Dermis blood vessel endothelial cell (primary cell): ENCODE measurements at places on chromosomes 2 and 18. TPM values are rescaled to one million over a fixed set of nuclear protein-coding genes. Genes with fewer than 3 reads are reported as not detected.

GKN2 gene
- not detected in 2 replicates for total RNA-seq

TMEM17 gene
- 0.51 and 1.1 TPM in 2 replicates for total RNA-seq

MBOAT2 gene
- total RNA-seq: 14.5 and 15.0 TPM in 2 replicates

ADRA2B gene
- 0.05 and 0.17 TPM in 2 replicates for total RNA-seq

LRRC30 gene
- total RNA-seq: not detected in 2 replicates

GKN1 gene
- not detected in 2 replicates for total RNA-seq

NOL4 gene
- not detected in 2 replicates for total RNA-seq

RFTN2 gene
- 14.4 and 22.0 TPM in 2 replicates for total RNA-seq

RND3 gene
- 53.1 and 66.5 TPM in 2 replicates for total RNA-seq

PDCD1 gene
- total RNA-seq: not detected in 2 replicates

SGO2 gene
- total RNA-seq: 4.9 and 15.9 TPM in 2 replicates

FMNL2 gene
- total RNA-seq: 44.4 and 60.6 TPM in 2 replicates

MAP3K19 gene
- not detected in 2 replicates for total RNA-seq

COL4A4 gene
- total RNA-seq: 0.05 and 0.17 TPM in 2 replicates

RTP5 gene
- total RNA-seq: not detected in 2 replicates

EN1 gene
- total RNA-seq: not detected in 2 replicates

ST8SIA3 gene
- not detected in 2 replicates for total RNA-seq

SALL3 gene
- under 0.01 and 0.05 TPM in 2 replicates for total RNA-seq

ORC2 gene
- total RNA-seq: 19.7 and 25.5 TPM in 2 replicates

PDCL3 gene
- total RNA-seq: 16.2 and 20.3 TPM in 2 replicates

MYO1B gene
- total RNA-seq: 131 and 133 TPM in 2 replicates

ABCB6 gene
- 31.8 and 52.4 TPM in 2 replicates for total RNA-seq

ITGA4 gene
- total RNA-seq: 0.60 and 1.0 TPM in 2 replicates

RBM43 gene
- total RNA-seq: 2.0 and 4.2 TPM in 2 replicates

MFSD6 gene
- total RNA-seq: 9.9 and 10.2 TPM in 2 replicates

C2orf66 gene
- total RNA-seq: under 0.01 and 0.14 TPM in 2 replicates

B3GNT2 gene
- total RNA-seq: 30.8 and 31.8 TPM in 2 replicates

GRB14 gene
- total RNA-seq: 0.51 and 2.3 TPM in 2 replicates

CD207 gene
- total RNA-seq: not detected in 2 replicates

RBFA gene
- 17.2 and 40.3 TPM in 2 replicates for total RNA-seq

TMEM182 gene
- total RNA-seq: 0.51 and 1.3 TPM in 2 replicates

ZEB2 gene
- total RNA-seq: 5.3 and 8.4 TPM in 2 replicates

NOSTRIN gene
- 4.5 and 34.9 TPM in 2 replicates for total RNA-seq

MERTK gene
- 25.0 and 28.9 TPM in 2 replicates for total RNA-seq

MAB21L4 gene
- not detected in 2 replicates for total RNA-seq

CPO gene
- not detected in 2 replicates for total RNA-seq

ARPC2 gene
- total RNA-seq: 278 and 352 TPM in 2 replicates
